ENCODE measurements at places on chromosomes 5 and 9.

- DNase-seq, result no peak
Observed at GRCh38 chr5:142984525-142984924, 214.3 kb downstream of the ARHGAP26 start.

- peak; percentile 24 for DNase-seq
Observed at GRCh38 chr5:108521841-108522506, 140.1 kb upstream of the FBXL17 start.

DNA sequence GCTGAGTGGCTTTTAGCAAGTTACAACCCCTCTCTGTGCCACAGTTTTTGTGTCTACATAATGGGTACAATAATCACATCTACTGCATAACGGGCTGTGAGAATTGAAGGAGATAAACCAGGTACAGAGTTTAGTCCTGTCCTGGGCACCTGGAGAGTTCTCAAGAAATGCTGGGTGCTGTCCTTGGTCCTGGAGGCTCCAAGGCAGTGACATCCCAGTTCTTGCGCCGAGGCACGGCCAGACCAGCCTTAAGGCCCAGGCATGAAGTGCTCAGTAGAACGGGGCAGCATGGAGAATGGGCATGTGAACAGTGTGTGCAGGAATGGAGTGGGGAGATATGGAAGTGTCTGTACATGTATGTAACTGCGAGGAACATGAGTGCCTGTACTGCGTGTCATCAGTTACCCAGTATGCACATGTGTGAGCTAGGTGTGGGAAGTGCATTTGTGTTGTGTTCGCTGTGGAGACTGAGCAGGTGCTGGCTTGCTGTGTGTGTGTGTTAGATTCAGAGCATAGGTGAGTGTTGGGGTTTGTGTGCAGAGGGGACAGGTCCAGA, 6.3 kb upstream of the UNC5A start:
- DNase-seq, result no peak

- no peak for DNase-seq
Observed at GRCh38 chr9:136365775-136366222, 2.3 kb upstream of the DNLZ start.

GRCh38 chr5:2701592-2701991, 49.9 kb downstream of the IRX2 start:
- no peak for DNase-seq

DNA sequence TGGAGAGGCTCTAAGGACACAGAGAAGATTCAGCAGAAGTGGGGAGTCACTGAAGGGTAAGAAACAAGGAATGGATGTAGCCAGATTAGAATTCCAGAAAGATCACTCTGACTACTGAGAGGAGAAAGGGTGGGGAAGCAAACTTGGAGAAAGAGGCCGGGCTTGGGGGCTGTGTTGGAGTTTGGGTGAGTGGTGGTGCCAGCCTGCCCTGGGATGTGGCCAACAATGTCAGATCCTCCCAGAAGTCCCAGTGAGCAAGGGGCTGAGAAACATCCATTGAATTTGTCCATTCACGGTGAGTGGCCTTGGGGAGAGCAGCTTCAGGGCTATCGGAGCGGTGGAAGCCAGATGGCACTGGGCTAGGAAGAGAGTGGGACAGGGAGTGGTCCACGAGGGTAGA, 60.4 kb downstream of the COL15A1 start:
- no peak for DNase-seq

- no peak for DNase-seq
Observed at GRCh38 chr5:93225748-93226147, 355.3 kb downstream of the NR2F1-AS1 start.

- DNase-seq, result no peak
Observed at GRCh38 chr5:135051399-135051798, 17.4 kb upstream of the PITX1 start.

DNA sequence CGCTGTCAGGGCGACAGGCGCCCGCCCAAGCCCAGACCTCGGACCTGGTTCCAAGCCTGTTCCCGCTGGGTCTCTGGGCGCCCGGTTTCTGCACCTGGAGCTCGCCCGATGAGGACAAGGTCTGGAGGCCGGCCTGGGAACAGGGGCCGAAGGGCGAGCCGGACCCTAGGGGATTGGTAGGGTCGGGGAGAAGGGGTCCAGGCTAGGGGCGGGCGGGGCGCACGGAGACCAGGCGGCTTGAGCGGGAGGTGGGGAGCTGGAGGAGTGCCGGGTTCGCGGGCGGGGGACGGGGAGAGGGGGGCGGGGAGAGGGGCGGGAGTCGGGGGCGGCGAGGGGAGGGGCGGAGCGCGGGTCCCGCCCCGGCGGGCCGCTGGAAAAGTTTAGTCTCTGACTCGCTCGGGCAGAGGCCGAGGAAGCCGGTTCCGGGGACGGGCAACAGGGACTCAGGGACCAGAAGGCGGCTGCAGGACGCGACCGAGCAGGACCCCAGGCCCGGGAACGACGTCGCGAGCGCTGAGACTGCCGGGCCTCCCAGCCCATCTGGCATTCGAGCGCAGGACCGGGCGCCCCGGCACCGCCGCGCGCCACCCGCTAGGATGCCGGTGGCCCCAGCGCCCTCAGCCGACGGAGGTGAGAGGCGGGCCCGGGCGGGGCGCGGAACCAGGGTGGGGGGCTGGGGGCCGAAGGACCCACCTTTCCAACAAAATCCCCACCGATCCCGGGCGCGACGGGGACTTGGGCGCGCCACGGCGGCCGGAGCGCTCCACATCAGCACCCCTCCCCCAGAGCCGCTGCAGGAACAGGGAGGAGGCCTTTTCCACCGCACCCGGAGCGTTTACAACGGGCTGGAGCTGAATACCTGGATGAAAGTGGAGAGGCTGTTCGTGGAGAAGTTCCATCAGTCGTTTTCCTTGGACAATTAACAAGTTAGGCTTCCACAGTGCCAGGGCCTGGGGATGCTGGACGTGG, at the start of gene S1PR3:
S1PR3 (plus strand) TSS at position 403 of the 969 bp plus-strand sequence. CDS start 9,733 bp downstream, outside the sequence.
- DNase-seq, result no peak

GRCh38 chr5:171295801-171296200, 13.2 kb upstream of the TLX3 start:
- DNase-seq, result no peak

DNA sequence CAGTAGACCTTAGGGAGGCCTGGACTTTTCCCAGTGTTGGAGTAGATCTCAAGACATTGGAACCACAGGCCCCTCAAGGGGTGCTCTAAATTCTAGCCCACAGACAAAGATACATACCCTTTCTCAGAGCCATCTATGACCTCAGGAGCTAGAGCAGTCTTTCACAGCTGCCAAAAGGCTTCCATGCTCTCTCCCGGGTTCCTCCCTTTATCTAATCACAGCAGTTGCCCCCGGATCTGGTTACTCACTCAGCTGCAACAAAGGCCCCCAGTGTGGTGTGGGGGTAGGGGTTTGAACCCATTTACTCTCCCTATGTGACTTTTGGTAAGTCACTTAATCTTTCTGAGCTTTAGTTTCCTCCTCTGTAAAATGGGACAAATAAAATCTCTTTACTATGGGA, 27.0 kb downstream of the POU4F3 start:
- no peak for DNase-seq

- no peak for DNase-seq
Observed at GRCh38 chr5:161064781-161065180, 212.8 kb upstream of the ATP10B start.

DNA sequence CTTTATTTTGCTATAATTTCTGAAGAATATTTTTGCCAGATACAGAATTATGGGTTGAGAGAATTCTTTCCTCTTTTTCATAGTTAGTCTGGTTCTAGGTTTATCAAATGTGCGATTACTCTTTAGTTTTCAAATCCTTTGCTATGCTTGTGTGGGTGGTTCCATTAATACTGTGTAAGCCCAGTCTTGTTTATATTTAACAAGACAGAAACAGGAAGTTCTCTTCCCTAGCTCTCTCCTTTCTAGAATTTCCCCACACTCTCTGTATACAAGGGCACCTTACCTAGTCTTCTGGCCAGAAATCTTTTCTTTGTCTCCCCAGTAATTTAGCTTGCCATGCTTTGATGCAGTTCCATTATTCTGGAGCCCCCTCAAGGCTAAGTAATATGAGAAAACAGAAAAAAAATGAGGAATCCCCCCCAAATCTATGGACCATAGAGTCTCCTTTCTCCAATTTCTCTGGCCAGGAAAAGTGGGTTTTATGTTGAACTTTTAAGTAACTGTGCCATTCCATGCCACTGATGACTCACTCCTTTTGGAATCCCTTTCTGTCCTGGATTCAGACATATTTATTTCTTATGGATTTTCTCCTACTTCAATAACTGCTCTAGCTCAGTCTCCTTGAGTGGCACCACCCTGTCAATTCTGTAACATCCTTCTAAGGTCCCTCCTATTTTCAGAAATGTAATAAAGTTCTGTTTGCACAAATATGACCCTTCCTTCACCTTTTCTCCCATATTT, 1714.1 kb downstream of the EFNA5 start:
- peak; percentile 30 for DNase-seq

- DNase-seq, result no peak
Observed at GRCh38 chr9:3980212-3980611, 319.7 kb downstream of the GLIS3 start.

DNA sequence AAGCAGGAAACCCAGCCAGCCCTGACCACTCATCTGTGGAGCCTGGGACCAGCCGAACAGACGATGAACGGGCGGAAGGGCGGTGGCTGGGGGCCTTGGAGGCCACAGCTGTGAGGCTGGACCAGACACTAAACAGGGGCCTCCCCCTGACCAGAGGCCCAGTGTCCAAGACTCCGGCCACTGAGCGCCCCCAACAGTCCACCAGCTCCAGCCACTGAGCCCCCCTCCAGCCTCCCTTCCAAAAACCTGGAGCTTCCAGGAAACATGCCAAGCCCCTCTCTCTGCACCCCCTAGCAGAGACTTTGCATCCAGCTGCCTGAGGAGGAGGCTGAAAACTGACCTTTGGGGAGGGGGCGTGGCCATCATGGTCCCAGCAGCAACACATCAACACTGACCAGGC, 23.2 kb downstream of the CNTFR start:
- no peak for DNase-seq

GRCh38 chr9:89360465-89360864, 42.2 kb downstream of the SECISBP2 start:
- DNase-seq, result peak; percentile 54

- no peak for DNase-seq
Observed at GRCh38 chr5:139148306-139148705, 49.9 kb downstream of the SIL1 start.

DNA sequence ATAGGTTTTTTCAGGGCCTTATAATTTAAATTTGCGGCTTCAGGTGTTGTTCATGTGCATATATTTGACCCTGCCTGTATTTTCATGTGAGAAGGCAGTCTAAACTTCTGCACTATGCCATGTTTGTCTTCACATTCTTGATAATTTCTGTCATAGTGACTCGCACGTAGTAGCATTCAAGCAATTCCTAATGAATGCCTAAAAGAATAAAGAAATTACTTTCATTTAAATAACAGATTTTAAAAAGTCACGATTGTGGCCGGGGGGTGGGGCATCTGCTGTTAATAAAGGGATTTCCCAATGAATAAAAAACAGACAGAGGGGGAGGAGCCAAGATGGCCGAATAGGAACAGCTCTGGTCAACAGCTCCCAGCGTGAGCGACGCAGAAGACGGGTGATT, 318.0 kb downstream of the ADAMTS6 start:
- DNase-seq, result no peak

- DNase-seq, result no peak
Observed at GRCh38 chr9:130977811-130978221, 31.2 kb upstream of the LAMC3 start.

- no peak for DNase-seq
Observed at GRCh38 chr5:78573318-78573717, 75.3 kb downstream of the LHFPL2 start.

DNA sequence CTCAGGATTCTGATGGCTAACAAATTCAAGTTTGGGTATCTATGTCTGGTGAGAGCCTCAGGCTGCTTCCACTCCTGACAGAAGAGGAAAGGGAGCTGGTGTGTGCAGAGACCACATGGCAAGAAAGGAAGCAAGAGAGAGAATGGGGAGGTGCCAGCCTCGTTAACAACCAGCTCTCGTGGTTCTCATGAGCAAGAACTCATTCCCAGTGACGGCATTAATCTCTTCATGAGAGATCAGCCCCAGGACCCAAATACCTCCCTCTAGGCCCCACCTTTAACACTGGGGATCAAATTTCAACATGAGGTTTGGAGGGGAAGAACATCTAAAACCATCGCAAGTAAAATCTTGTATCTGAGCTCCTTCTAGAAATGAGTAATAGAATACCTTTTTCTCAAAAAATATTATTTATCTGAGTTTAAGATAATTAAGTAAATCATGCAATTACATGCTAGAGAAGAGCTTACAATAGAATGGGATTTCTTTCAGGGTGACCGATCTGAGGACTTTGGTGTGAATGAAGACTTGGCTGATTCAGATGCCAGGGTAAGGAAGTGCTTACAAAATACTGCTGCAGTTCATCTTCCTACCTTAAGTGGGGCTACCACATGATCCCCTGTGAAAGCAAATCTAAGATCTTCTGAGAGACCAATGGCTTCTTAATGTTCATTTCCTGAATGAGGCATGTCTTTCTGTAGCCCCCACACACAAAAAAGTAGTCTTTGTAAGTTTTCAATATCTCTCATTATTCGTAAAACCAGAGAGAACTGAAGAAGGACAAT, 11.5 kb downstream of the ANXA1 start:
- no peak for DNase-seq

GRCh38 chr5:116075191-116075831, 9.5 kb upstream of the COMMD10 start:
- DNase-seq, result no peak

DNA sequence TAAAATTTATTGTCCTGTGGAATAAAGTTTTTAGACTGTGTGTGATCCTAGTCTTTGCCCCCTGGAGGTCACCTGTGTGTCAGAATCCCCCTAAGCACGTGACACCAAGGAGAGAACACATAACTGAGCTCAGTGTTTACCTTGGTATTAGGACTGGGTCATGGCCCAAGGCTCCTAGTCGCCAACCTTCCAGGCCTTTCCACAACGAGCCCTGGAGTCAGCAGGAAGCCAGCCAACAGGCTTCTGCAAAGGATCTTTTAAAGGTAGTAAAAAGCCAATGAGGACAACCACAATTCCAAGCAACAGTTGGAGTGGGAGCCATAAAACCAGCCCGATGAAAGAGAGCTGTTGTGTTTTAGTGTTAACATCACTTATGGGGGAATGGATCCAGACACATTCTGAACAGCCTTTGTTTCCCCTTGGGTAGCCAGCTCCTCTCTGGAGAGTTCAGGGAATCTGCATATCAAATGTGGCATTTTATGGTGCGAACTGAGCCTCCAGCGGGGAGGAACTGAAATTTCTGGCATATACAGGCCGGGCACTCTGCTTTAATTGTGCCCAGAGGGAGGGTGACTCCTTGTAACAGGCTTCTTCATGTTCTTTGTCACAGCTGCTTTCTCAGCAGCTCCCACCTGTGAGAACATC, 239.9 kb downstream of the FSTL4 start:
- DNase-seq, result no peak

DNA sequence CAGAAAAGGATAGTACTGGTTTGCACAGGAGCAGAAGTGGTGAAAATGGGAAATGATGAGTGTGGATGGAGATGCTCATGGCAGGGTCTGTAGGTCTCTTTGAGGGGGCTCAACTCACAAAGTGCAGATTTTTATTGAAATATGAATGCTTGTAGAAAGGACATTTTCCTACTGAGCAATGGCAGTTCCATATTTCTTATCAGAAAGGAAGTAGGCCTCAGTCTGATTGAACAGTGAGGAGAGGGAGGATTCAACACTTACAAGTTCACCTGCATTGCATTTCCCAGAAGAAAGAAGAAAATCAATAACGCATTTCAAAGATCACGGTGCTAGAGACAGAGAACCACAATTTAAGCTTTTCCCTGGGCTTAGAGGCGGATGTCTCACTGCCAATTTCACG, 49.2 kb downstream of the ANXA2R start:
- no peak for DNase-seq

Measured in retinal pigment epithelial cell (primary cell).